ENCODE measurements at places on chromosomes 16 and 17.

DNA sequence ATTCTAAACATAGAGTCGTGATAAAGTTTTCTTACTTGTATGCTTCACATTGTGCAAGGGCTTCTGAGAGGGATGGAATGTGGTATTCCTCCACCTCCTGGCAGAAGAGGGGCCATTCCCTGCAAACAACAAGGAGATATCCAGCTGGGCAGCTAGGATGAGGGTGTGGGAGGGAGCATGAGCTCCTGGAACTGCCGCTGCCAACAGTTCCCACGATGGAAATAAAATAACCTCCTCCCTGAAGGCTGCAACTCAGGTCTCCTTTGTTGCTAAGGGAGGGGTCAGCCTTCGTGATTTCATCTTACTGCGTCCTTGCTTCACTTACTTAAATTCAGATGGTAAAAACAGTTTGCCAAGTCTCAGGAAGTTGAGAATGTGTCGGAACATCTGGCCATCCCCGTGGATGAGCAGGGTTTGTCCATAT, 15.6 kb downstream of the PLEKHG4 start:
- DNase-seq, result no peak

DNA sequence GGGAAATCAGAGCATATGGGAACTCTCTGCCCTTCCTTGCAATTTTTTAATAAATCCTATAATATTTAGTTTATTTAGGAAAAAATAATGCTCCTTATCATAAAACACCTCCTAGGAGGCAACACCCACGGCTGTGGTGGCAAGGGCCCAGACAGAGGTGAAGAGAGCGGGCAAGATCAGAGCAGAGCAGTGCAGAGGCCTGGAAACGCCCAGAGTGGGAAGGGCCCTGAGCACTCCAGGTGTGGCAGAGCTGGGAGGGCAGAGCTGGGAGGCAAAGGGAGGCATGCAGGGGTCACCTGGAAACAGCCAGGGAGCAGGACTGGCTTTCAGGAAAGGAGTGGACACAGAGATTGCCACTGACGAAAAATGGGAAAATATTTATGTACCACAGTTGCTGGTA, 17.3 kb downstream of the FBXO31 start:
- no peak for DNase-seq

- DNase-seq, result no peak
These were observed 28.6 kb downstream of the GTF3C1 start for GRCh38 chr16:27520982-27521673.

DNA sequence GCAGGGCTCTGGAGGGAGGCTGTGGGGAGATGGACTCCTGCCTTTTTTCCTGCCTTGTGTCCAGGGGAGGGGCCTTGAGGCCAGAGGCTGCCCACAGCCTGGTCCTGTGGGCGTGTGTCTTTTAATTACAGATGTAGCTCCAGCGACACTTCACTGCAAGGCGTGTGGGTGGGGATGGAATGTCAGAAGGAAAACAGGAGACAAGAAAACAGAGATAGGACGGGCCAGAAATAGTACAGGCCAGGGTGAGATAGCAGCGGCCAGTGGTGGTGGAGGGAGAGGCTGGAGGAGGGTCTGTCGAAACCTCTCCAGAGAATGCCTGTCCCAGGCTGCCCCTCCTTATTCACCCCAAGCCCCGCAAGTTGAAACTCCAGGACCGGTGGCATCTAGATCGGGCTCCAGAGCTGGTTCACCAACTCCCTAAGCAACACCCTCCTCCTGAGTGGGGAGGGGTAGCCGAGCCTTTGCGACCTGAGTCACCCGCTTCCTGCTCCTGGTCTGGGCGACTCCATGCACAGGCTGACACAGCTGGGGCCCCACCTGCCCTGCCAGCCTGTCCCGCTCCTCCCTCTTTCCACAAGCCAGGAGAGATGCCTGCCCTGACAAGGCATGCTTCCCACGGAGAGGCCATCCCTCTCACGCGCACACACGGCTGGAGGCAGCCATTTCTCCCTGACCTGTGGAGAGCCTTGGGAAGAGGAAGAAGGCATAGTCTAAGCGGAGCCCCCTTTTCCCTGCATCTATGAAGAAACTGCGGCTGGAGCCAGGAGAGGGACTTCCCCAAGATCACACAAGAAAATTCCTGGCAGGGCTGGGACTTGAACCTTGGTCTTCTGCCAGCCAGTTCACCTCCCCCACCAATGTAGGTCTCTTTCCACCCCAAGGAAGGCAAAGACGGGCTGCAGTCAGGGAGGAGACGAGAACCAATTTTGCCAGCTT, 6.6 kb upstream of the JUP start:
- no peak for DNase-seq

GRCh38 chr17:30961209-30962188, 9.3 kb upstream of the RNF135 start:
- no peak for DNase-seq

GRCh38 chr16:2037647-2038381, 9.8 kb downstream of the NTHL1 start:
- no peak for DNase-seq

- no peak for DNase-seq
These were observed 21.8 kb downstream of the GSE1 start for GRCh38 chr16:85634747-85635544.

GRCh38 chr16:75924397-75924796, 198.1 kb upstream of the CPHXL start:
- no peak for DNase-seq

DNA sequence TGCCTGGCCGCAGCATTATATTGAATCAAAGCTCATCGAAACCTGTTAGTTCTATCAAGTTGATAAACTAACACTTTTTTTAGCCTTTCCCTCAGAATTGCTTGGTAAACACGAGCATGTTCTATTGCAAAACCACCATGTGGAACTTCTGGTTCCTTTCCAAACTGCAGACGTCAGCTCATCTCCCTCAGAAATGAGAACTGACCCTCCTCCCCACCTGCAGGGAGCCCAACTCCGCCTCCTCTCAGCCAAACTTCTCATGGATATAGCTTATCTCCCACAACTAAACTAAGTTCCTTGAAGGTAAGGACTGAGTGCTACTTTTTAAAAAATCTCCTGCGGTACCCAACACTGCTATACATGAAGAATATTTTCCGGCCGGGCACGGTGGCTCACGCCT, 6.7 kb downstream of the SHMT1 start:
- DNase-seq, result no peak

- no peak for DNase-seq
These were observed 204.8 kb downstream of the HAPSTR1 start for GRCh38 chr16:9296271-9296590.

GRCh38 chr16:81366316-81366932, 51.7 kb downstream of the GAN start:
- DNase-seq, result no peak

- no peak for DNase-seq
These were observed 62.1 kb downstream of the TOM1L2 start for GRCh38 chr17:17910060-17910459.

All from activated CD4-positive, CD25-positive, alpha-beta regulatory T cell (primary cell).